Adipose tissue (tissue), 3 donors: ENCODE measurements at places on chromosomes 7 and 10. TPM values are rescaled to one million over a fixed set of nuclear protein-coding genes. Genes with fewer than 3 reads are reported as not detected.

PRPS1L1 gene
- not detected for polyA plus RNA-seq

PAX4 gene
- polyA plus RNA-seq: not detected

EPO gene
- polyA plus RNA-seq: not detected

HOXA6 gene
- polyA plus RNA-seq: 3.6 TPM

TRPV5 gene
- polyA plus RNA-seq: not detected

CCL24 gene
- polyA plus RNA-seq: 0.34 TPM

ASAH2 gene
- polyA plus RNA-seq: 0.40 TPM

CALY gene
- polyA plus RNA-seq: not detected

OR13A1 gene
- polyA plus RNA-seq: 0.08 TPM

PLAU gene
- 3.6 TPM for polyA plus RNA-seq

PLCE1 gene
- polyA plus RNA-seq: 2.4 TPM

STEAP2 gene
- polyA plus RNA-seq: 11.4 TPM

LLCFC1 gene
- polyA plus RNA-seq: not detected

MGMT gene
- polyA plus RNA-seq: 22.7 TPM
